Heart left ventricle (tissue), 16 donors: ENCODE measurements at places on chromosomes 5 and 9. TPM values are rescaled to one million over a fixed set of nuclear protein-coding genes. Genes with fewer than 3 reads are reported as not detected.

GRCh38 chr5:95100551-95100950, 184.3 kb downstream of the MCTP1 start:
- no peak overlapping the region for H3K4me3 ChIP-seq
- no peak overlapping the region for H3K27ac ChIP-seq
- H3K36me3 ChIP-seq, result no peaks in the 10 kb centered on the region
- no peaks in the 10 kb centered on the region for H3K27me3 ChIP-seq
- no peaks in the 10 kb centered on the region for H3K4me1 ChIP-seq

GRCh38 chr9:111481885-111482636, 2.1 kb downstream of the ECPAS start:
- no peak for DNase-seq
- H3K36me3 ChIP-seq, result no peaks in the 10 kb centered on the region

- DNase-seq, result no peak
- no peaks in the 10 kb centered on the region for H3K36me3 ChIP-seq
- H3K27me3 ChIP-seq, result no peaks in the 10 kb centered on the region
Observed at GRCh38 chr9:7328453-7328852, 471.1 kb downstream of the DMAC1 start.

- H3K27ac ChIP-seq, result peak overlapping the region; percentile 84
- peaks cover 38% of the 10 kb centered on the region for H3K4me1 ChIP-seq
- DNase-seq, result no peak
Observed at GRCh38 chr5:172506921-172507320, 52.6 kb upstream of the SH3PXD2B start.

DNA sequence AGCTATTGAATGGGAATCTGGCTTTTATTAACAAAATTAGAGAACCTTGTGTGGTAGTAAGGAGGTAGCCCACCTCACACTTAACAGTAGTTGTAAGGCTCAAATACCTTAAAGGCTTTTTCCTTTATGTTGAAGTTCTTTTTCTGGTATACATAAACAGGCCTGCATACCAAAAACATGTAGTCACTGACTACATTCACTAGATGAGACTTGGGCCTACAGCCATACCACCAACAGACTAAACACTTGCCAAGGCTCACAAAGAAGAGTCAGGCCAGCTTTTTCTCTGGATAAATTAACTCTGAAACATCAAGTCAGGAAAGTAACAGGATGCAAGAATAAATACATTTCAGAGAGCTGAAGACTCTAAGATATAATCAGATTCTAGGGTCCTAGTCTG, 78.6 kb upstream of the MPDZ start:
- no peaks in the 10 kb centered on the region for H3K4me1 ChIP-seq
- no peaks in the 10 kb centered on the region for H3K27me3 ChIP-seq
- no peak overlapping the region for H3K4me3 ChIP-seq
- no peaks in the 10 kb centered on the region for H3K36me3 ChIP-seq

DNA sequence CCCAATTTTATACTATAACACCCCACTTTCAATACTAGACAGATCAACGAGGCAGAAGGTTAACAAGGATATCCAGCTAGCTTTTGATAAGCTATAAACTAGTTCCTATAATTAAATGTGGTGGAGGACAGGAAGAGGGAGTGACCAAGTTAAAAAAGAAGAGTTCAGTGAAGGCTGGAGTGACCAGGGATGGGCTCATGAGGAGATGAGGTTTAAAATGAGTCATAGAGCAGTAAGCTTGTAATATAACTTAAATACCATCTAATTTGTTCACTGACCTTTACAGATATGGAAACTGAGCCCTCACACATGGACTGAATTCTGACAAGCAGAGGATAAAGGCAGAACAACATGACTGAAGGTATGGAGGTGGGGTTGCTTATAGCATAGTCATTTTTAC, 284.5 kb downstream of the SPATA31D1 start:
- no peaks in the 10 kb centered on the region for H3K4me1 ChIP-seq
- no peak overlapping the region for H3K27ac ChIP-seq
- DNase-seq, result no peak
- no peaks in the 10 kb centered on the region for H3K27me3 ChIP-seq
- no peaks in the 10 kb centered on the region for H3K36me3 ChIP-seq
- H3K4me3 ChIP-seq, result no peak overlapping the region

GRCh38 chr9:104960662-104961061, 32.7 kb upstream of the ABCA1 start:
- H3K27me3 ChIP-seq, result no peaks in the 10 kb centered on the region
- DNase-seq, result no peak
- H3K4me3 ChIP-seq, result no peak overlapping the region
- H3K4me1 ChIP-seq, result no peaks in the 10 kb centered on the region

- DNase-seq, result no peak
- H3K4me3 ChIP-seq, result no peak overlapping the region
- H3K27me3 ChIP-seq, result no peaks in the 10 kb centered on the region
Observed at GRCh38 chr5:169004551-169004950, 296.4 kb downstream of the SLIT3 start.

- H3K36me3 ChIP-seq, result no peaks in the 10 kb centered on the region
- H3K27me3 ChIP-seq, result no peaks in the 10 kb centered on the region
- no peak overlapping the region for H3K4me3 ChIP-seq
- DNase-seq, result no peak
Observed at GRCh38 chr5:40813698-40814281, 15.6 kb upstream of the PRKAA1 start.

GRCh38 chr5:118723021-118723338, 265.4 kb downstream of the DTWD2 start:
- no peak for DNase-seq
- H3K36me3 ChIP-seq, result no peaks in the 10 kb centered on the region
- H3K27me3 ChIP-seq, result no peaks in the 10 kb centered on the region
- H3K4me3 ChIP-seq, result no peak overlapping the region

DNA sequence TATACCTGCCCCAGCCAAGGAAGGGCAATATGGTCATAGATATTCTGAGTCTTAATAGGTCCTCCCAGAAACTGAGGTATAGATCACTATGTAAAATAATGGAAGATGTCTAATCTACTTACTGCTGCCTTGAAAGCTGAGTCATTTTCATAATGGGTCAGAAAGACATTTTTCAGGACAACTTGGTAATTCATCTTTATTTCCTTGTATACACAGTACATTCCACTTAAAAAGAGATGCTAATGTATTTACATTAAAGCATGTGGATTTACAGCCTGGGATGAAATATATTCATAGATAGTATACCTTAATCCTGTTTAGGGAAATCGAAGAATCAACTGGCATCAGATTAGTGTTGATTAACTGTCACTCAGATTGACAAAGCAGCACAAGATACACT, 219.1 kb upstream of the PPP1R2B start:
- no peaks in the 10 kb centered on the region for H3K36me3 ChIP-seq
- no peak overlapping the region for H3K4me3 ChIP-seq

DNA sequence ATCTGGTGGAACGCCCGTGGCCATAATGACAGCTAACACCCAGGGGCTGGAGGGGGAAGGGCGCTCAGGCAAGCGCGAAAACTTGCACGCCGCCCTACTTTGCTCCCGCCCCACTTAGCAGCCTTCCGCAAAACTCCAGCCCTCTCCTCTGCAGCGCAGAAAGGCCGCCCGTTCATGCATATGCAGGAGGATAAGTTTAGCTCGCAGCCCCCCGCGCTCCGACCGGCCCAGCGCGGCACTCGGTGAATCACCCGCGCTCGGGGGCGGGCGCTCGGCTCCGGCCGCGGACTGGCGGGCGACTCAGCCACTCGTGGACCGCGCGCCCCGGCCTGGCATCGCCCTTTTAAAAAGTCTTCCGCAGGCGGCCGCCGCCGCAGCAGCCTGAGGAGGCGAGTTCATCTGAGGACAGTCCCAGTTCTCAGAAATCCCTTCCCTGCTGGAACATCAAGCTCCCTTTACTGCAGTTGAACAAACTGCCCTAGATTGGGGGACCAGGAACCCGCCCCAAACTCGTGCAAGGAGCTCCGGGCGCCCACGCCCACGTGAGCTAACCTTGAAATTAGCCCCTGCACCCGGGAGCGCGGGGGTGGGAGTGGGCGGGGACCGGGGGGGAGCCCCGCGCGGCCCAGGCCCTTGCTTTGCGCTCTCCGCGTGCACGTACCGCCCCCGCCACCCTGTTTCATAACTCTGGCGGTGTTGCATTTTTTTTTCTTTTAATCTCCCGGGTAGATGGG, 4.5 kb upstream of the KLF9 start:
- no peaks in the 10 kb centered on the region for H3K36me3 ChIP-seq
- peak overlapping the region; percentile 68 for H3K4me3 ChIP-seq
- peak; percentile 98 for DNase-seq
- H3K27ac ChIP-seq, result peak overlapping the region; percentile 100
- no peaks in the 10 kb centered on the region for H3K27me3 ChIP-seq

- no peaks in the 10 kb centered on the region for H3K27me3 ChIP-seq
- peaks cover 49% of the 10 kb centered on the region for H3K4me1 ChIP-seq
- H3K4me3 ChIP-seq, result peak overlapping the region; percentile 88
- H3K36me3 ChIP-seq, result no peaks in the 10 kb centered on the region
- no peak for DNase-seq
Observed at GRCh38 chr9:36192196-36192595, 1.5 kb downstream of the CLTA start.

DNA sequence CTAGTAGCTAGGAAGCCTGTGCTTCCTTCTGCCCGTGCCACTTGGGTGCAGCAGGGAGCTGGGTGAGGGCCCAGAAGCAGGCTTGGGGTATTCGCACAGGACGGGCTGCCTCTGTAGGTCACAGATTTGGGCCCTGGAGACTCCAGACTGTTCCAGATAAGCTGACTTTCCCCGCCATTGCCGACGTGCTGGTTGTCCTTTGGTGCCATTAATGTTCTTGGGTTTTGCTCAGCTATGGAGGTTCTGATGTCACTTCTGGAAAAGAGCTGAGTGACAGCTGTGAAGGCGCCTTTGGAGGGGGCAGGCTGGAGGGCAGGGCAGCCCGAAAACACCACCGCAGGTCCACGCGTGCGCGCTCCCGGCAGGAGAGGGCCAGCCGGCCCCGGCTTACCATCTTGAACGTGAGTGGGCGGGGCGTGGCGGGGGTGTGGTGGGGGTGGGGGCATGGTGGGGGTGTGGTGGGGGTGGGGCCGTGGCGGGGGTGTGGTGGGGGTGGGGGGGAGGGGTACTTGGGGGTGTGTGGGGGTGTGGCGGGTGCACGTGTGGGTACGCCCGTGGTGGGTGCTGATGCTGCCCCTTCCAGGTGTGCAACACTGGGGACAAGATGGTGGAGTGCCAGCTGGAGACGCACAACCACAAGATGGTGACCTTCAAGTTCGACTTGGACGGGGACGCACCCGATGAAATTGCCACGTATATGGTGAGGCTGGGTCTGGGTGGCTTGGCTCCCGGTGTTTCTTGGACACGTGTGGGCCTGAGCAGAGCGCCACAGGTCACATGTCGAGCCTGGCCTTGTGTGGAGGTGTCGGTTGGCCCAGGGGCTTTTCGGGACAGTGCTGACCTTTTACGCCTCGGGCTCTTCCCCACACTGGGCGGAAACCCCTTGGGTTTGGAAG, 79.6 kb downstream of the WNK2 start:
- H3K4me3 ChIP-seq, result no peak overlapping the region
- no peaks in the 10 kb centered on the region for H3K4me1 ChIP-seq

DNA sequence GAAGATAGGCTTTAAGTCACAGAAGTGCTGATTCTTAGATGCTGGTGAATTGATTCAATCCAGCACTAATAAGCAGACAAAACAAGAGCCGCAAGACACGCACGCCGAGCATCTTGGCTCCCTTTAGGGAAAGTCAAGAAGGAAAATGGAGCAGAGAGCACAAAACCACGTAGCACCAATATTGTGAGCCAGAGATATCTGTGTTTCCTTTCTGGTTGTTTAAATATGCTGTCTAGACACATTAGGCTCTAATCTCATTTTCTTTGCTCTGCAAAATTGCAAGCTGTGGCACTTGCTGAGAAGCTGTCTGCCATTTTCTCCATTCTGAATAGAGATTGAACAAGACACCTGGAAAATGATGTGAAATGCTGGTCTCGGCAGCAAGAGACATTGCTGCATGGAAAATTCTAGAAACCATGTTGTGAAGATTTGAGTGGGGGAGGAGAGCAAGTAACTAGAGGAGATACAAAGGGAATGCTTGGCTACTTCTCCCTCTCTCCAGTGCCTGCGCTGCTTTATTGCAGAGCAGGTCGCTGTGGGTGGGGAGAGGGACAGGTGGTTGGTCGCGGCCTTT, 336.3 kb downstream of the MED10 start:
- H3K4me1 ChIP-seq, result no peaks in the 10 kb centered on the region
- no peak for DNase-seq
- H3K4me3 ChIP-seq, result no peak overlapping the region

DNA sequence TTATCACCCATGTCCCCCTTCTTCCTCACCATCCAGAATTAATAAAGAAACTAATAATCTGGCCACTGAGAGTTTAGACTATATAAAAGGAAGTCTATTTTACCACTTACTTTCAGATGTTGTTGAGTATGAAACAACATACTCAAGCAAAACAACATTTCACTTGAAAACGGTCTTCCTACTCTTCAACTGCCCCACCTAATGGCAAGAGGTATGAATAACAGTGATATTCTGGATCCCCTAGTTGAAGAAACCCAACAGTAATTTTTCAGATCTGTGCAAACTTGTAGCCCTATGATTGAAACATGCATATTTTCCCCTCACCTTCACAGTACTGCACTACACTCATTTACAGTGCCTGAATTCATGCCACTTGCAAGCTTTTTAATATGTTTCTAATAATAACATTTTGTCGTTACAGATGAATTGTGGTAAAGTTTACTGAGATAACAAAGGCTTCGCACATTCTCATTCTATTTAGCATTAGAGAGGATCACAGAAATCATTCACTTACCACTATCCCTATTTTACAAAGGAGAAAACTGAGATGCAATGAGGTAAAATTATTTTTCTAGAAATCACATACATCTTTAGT, 267.9 kb upstream of the PDE4D start:
- no peaks in the 10 kb centered on the region for H3K27me3 ChIP-seq
- DNase-seq, result no peak

DNA sequence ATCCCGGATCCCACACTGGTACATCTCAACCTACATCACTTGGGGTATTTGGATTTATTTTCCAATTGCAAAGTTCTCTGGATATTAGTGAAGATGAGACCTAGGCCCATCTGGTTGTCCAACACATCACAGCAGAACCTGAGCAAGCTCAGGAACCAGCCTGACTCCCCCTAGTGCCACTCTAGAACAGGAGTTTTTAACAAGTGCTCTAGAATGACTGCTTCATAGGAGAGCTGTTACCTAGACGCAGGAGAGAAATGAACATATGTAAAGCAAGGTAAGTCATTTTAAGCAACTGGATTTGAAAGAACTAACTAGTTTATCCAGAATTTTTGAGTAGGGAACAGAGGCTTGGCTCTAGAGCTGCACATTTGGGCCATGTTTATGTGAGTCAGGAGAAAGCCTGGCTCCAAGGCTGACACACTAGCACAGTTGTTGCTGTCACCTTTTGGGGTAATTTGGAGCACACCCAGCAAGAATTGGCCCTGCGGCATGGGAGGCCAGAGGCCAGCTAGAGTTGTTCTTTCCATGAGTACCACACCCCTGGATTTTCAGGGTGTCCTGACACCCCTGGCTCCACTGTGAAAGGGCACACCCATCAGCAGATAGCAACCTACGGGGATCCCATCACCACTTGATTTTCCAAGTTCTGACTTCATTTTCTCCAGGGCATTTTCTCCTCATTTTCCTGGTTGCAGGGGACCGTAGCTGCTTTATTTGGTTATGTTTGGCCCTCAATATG, 110.9 kb upstream of the LPAR1 start:
- no peaks in the 10 kb centered on the region for H3K36me3 ChIP-seq
- peak; percentile 47 for DNase-seq
- H3K27me3 ChIP-seq, result no peaks in the 10 kb centered on the region
- H3K4me1 ChIP-seq, result no peaks in the 10 kb centered on the region
- H3K27ac ChIP-seq, result no peak overlapping the region

The EQTN gene
- polyA plus RNA-seq, result not detected

The CENPK gene
- 0.78 TPM for polyA plus RNA-seq

The ELOVL7 gene
- 0.65 TPM for polyA plus RNA-seq
